Aorta (tissue), 5 donors: ENCODE measurements at places on chromosomes 7 and 10. TPM values are rescaled to one million over a fixed set of nuclear protein-coding genes. Genes with fewer than 3 reads are reported as not detected.

SLC16A12 gene
- 0.21 TPM for total RNA-seq

ZNRF2 gene
- total RNA-seq, result 21.1 TPM

KCP gene
- total RNA-seq, result 2.1 TPM

PITRM1 gene
- 107 TPM for total RNA-seq

CNNM1 gene
- 0.30 TPM for total RNA-seq

LIPN gene
- 0.58 TPM for total RNA-seq

TAS2R3 gene
- 5.2 TPM for total RNA-seq

WNT16 gene
- not detected for total RNA-seq

DNAJC12 gene
- 4.1 TPM for total RNA-seq

TEX36 gene
- total RNA-seq, result not detected
